ENCODE measurements at places on chromosomes 1 and 21.

DNA sequence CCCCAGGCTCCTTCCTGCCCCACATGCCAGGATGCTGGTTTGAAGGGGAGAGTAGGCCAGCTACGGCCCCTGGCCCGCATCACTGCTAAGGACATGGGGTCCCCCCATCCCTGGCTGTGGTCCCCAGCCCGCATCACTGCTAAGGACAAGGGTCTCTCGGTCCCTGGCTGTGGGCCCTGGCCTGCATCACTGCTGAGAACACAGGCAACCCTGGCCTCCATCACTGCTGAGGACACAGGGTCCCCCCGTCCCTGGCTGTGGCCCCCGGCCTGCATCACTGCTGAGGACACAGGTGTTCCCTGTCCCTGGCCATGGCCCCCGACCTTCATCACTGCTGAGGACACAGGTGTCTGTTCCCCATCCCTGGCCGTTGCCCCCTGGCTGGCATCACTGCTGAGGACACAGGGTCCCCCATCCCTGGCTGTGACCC lies 448 bp upstream of the OBSCN start:
- DNase-seq: no peak

- DNase-seq: peak; percentile 58
These were observed 24.8 kb upstream of the ELOA start for GRCh38 chr1:23718482-23718881.

GRCh38 chr1:99820546-99820945 lies 29.6 kb upstream of the AGL start:
- DNase-seq: no peak

DNA sequence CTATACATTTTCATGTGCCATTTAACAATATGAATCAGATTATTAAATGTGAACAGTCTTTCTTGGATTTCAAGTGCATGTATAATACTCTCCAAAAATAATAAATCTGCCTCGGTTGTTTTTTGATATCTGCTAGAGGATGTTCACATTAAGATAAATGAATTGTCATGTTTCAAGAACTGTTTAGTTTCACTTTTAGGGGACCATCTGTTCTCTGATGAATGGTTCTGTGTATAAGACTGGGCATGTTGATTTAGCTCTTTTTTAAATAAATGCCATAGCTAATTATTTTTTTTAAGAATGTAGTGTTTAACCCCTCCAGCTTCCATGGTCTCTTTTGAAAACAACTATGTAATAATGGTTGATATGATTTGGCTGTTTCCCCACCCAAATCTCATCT lies 1245.1 kb upstream of the ADGRL4 start:
- no peak for DNase-seq

GRCh38 chr1:162055062-162055461 lies 14.4 kb upstream of the NOS1AP start:
- DNase-seq: no peak

DNA sequence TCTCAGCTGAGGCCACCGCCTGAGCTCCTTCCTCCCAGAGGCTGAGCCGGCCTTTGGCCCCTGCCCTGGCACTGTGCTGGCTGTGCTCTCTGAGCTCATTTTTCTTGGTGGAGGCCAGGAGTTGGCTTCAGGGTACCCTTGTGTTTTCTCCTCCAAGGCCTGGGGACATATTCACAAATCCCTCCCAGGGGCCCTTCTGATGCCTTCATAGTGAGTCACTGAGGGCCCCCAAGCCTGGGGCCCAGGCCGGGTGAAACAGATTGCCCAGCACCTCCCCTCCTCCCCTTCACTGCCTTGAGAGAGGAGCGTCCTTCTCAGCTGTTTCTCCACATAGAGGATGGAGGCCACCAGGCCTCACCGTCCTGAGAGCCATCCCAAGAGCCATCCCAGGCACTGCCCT lies 105.8 kb downstream of the SIK1 start:
- DNase-seq: no peak

- no peak for DNase-seq
These were observed 17.7 kb upstream of the PADI2 start for GRCh38 chr1:17136936-17137335.

- no peak for DNase-seq
These were observed 11.0 kb upstream of the LMNA start for GRCh38 chr1:156103521-156103947.

DNA sequence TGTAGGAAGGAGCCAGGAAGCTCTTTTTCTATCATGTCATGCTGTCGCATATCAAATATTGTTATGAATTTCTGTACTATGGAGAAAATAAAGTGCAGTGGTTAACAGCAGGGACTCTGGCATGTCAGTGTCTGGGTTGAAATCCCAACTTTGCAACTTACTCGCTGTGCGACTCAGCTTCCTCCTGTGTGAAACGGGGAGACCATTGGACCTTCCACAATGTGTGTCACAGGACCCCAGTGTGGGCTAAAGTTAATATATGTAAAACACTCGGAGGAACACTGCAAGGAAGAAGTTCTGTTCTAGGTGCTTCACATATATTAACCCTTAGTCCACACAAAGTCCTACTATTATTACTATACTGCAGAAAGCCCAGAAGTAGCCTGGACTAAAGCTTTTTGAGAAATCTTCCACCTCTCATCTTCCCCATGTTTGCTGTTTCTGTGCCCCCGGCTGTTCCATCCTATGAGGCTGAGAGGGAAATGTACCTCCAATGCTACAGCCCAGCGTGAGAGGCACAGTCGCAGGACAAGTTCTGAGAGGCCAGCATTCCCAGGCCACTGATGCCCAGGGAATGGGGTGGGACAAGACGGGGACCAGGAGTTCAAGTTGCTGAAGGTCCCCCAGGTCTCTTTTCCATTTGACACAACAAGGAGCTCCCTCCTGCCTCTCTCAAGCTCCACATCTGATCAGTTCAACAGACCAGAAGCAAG lies 1.9 kb downstream of the CHIT1 start:
- DNase-seq: no peak

- no peak for DNase-seq
These were observed 271.2 kb downstream of the ZP4 start for GRCh38 chr1:237619553-237619952.

DNA sequence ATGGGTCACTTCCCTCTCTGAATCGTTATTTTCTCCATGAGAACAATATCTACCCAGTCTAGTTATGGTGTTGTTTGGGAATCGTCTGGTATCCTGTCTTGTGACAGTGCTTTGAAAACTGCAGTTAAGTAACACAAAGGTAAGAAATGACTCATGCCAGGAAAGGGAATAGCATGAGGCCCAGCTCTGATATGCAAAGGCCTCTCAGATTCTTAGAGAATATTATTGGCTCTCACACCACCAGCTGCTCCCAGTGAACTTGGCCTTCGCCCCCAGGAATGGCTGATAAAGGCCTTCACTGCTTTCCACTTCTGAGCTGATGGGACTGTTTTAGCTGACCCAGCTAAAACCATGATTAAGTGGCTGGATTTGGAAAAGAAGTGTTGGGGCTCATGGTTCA lies 27.1 kb downstream of the NEK2 start:
- peak; percentile 29 for DNase-seq

DNA sequence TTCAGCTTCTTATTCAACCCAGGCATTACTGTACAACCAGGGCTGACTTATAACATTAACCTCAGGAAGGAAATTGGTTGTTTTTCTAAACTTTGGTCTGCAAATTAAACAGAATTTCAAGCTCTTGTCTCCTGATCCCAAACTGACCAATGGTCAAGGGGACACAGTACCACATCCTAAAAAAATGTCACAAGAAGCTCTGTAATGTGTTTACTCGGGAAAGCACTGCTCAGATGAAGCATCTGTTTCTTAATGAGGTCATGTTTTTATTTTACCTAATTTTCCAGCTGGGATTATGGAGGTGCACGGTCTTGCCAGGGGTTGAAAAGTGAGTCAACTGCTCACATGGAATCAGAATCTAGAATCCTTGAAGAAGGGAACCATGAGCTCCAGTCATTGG lies 18.7 kb downstream of the ADAMTS5 start:
- no peak for DNase-seq

DNA sequence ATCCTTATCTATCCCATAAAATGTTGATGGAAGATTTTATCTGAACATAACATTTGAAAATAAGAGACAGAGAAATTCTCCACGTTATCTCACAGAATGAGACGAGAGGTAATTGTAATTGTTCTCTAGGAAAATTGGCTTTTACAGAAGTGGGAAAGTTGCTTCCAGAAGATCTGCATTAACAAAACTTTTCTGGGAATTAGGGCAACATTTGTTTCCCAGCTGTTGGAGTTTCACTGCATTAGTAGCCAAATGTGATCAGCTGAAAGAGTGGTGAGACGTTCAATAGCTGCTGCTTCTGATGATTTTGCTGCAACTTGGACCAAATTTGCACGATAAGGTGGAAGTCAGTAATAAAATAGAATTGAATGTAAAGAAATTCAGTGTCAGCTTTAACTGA lies 7.6 kb downstream of the CHODL start:
- DNase-seq: no peak

- DNase-seq: no peak
These were observed 16.8 kb downstream of the LRP8 start for GRCh38 chr1:53310847-53311681.

- no peak for DNase-seq
These were observed 2.6 kb downstream of the GADD45A start for GRCh38 chr1:67687649-67688048.

- no peak for DNase-seq
These were observed 164.0 kb downstream of the RUNX1 start for GRCh38 chr21:34885125-34885524.

GRCh38 chr1:153253693-153254092 lies 5.8 kb upstream of the LORICRIN start:
- no peak for DNase-seq

- peak; percentile 55 for DNase-seq
These were observed 37.4 kb downstream of the TRIT1 start for GRCh38 chr1:39845569-39846566.

GRCh38 chr1:168782559-168783116 lies 53.6 kb upstream of the DPT start:
- no peak for DNase-seq

DNA sequence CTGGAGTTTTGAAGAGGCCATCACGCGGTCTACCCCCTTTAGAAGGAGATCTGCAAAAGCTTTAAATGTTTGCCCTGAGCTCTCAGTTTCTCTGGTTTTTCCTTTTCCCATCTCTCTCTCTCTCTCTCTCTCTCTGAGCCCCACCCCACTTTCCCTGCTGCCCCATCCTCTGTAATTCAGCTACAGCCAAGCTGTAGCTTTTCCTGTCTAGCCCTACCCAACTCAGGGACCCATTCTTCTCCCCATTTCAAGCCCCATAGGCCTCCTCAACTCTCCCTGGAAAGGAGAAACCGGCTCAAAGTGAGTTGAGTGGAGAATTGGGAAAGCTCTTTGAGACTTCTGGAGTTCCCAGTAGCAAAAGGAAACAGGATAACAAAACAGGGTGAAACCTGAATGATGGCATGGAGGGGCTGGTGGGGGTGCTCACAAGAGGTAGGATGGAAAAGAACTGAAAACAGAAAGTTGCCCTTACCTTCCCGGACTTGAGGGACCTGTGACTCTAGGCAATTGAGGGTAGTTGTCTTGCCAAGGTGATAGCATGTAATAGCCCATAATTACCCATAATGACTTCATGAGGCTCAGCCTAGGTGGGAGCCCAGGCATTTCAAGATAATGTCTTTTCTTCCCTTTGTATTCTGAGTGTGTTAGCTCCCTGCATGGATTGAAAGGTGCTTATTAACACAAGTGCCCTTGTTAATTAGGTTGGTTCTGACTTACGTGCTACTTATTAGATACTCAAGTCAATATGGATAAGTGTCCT lies 84.9 kb downstream of the SLC16A1 start:
- no peak for DNase-seq

Measured in HuH-7 (cell line).